Vagina (tissue), 2 donors: ENCODE measurements at places on chromosomes 13 and 19. TPM values are rescaled to one million over a fixed set of nuclear protein-coding genes. Genes with fewer than 3 reads are reported as not detected.

DNA sequence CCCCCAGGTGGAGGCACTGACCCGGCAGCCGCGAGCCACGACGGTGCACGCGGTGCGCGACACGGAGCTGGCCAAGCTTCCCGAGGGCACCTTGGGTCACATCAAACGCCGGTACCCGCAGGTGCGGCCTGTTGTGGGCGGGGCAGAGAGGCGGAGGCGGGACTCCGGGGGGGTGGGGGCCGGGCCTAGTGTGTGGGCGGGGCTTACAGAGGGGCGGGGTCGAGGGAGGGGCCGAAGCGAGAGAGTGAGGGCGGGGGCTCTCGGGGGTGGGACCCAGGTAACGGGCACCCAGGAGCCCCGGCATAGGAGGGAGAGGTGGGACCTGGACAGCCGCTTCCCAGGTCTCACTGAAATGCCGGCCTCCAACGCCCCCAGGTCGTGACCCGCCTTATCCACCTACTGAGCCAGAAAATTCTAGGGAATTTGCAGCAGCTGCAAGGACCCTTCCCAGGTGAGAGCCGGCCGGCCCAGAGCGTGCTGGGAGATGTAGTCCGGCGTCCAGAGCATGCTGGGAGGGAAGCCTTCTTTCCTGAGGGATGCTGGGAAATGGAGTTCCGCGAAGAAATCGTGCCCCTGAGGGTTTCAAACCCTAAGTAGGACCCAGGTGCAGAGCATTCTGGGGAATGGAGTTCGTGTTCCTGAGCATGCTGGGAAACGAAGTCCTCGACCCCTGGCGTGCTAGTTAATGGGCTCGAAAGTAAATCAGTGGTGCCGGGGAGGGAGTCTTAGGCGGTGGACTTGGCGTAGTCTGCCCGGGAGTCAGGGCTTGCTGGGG, 15.7 kb downstream of the PNPLA6 start:
- DNase-seq, result no peak

GRCh38 chr13:73465617-73465971, 406.8 kb downstream of the KLF5 start:
- DNase-seq, result no peak

The PCDH17 gene
- 10.1 TPM for total RNA-seq

DNA sequence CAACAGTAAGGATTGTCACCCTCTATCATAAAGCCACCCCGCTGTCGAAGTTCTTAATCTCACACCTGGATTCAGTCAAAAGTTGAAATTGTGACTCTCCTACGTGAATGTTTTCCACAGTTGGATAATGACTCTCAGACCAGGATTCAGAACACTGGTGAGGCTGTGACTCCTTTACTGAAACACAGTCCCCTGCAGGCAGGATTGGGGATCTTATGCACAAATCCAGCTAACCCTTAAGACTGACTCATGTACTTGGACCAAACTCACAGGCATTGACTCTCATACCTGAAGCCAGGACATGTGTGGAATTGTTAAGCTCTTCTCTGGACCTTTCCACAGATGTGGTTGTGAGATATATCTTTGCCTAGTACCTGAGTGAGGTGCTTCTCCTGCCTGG, 46.8 kb downstream of the ZNF85 start:
- no peak for DNase-seq

GRCh38 chr13:25980255-25980654, 71.6 kb downstream of the SHISA2 start:
- DNase-seq, result no peak

- DNase-seq, result no peak
Measured at GRCh38 chr13:24671386-24672113, 8.7 kb upstream of the ATP12A start.

The SYCN gene
- total RNA-seq, result not detected

DNA sequence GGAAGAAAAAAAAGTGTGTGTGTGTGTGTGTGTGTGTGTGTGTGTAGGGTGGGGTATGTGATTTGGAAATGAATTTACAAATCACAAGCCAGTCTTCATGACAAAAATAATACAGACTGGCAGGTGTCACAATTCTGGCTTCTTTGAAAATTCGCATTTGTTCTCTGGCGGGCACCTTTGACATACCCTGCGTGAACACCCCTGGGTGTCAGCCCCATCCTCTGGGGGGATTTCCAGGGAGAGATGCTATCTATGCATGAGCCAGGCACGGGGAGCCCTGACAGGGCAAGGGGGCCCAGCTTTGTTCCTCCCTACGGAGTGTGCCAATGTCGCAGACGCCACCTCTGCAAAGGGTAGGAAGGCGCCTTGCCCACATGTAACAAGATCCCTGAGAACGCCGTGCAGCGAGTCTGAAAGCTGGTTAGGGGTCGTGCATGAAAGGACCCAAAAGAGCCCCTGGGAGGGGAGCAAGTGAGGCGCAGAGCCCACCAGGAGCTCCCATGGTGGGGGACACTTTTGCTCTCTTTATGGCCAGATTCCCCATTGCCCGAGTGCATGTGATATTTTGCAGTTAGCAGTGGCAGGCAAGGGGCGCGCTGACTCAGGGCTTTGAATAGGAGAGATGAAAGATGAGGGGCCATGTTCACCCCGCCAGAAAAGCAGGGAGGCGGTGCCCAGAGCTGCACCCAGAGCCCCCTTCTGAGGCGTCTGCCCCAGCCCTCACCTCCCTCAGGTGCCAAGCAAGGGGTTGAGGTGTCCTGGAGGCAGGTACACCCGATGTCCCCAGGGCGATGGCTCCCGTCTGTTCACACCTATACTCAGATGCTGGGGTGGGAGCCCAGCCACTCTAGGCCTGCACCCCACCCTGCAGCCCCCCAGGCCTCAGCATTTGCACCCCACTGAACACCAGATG, 45.3 kb downstream of the KLF2 start:
- DNase-seq, result no peak

DNA sequence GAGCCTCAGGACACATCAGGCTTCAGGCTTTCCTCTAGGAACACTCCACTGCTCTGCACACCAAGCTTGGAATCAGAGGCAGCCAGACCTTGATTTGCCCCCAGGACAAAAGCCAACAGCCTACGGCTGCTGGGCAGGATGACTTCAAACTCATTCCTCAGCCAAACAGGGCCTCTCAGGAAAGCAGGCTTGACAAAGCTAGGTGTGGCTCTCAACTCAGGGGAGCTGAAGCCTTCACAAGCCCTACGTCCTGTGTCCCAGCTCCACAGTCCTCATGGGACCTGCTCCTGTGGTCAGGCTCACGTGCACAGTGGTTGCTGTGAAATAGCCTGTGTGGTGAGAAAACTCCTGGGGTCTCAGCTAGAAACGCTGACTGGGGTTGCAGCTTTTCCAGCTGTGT, 398.9 kb upstream of the ZNF507 start:
- no peak for DNase-seq

- DNase-seq, result no peak
Measured at GRCh38 chr19:40610396-40611064, 9.4 kb downstream of the LTBP4 start.

The ERICH4 gene
- not detected for total RNA-seq

The GPR183 gene
- total RNA-seq, result 12.0 TPM

DNA sequence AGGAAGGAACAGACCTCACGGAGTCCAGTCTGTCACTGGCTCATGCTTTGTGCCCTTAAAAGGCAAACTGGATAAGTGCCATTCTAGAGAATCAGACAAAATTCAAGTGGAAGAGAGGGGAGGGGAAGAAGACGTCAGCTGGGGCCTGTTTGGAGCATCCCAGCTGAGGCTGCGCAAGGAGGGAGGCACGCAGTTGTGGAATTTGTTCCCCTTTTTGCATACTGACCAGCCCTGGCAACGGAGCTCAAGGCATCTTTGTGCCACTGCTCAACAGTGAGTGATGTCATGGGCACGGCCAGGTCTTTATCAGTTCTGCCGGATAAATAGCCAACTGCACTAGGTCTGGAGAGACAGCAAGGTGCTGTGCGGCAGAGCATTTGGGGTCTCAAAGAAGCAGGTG, at the start of gene GPR42:
TSS of gene GPR42 (plus strand) at position 347 of the 400 bp plus-strand sequence. CDS start 292 bp downstream, outside the sequence.
- no peak for DNase-seq
